ENCODE measurements at places on chromosomes 16 and 17.

- DNase-seq = no peak
These were observed 6.7 kb downstream of the PCGF2 start for GRCh38 chr17:38741461-38741860.

DNA sequence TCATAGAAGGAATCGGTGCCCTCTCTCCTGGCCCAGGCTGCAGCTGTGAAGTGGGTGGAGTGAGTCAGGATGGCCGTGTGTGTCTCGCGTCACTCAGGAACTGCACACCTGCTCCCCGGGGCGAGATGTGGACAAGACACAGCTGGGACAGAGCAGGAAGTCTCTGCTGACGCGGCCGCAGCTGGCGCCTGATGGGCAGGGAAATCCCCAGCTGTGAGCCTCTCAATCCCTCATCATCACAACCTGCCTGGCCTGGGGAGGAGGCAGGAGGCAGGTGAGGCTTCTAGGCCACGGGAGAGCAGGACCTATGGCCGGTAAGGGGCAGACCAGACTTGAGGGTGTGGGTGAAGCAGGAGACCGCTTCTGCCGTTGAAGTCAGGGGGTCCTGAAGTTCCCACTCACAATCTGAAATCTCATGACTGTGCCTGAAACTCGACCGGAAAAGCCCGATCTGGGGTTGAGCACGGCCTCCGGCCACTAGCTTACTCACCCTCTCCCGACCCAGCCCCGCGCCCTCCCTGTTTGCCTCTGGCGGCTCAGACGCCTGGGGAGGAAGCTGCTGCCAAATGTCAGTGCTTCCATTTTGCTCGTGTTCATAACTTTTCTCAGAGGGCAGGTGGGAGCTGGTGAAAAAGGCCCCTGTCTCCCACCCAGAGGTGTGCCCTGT is 1.1 kb upstream of the TRPV3 start:
- peak; percentile 7 for DNase-seq

DNA sequence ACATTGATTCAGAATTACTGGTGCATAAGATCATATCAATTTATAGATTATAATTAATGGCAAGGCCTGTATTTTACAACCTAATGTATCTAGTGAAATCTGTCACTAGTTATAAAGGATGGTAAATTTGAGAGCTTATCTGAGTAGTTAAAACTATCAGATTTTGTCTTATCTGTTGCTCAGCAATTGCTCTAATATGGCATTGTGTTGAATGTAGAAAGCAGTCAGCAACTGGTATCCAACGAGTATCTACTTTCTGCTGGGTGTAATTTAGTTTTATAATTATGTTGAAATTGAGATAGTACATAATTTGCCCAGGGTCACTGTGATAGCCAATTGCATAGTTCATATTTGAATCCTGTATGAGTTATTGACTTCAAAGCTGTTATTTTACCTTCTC is 1005.7 kb downstream of the CDH11 start:
- no peak for DNase-seq

DNA sequence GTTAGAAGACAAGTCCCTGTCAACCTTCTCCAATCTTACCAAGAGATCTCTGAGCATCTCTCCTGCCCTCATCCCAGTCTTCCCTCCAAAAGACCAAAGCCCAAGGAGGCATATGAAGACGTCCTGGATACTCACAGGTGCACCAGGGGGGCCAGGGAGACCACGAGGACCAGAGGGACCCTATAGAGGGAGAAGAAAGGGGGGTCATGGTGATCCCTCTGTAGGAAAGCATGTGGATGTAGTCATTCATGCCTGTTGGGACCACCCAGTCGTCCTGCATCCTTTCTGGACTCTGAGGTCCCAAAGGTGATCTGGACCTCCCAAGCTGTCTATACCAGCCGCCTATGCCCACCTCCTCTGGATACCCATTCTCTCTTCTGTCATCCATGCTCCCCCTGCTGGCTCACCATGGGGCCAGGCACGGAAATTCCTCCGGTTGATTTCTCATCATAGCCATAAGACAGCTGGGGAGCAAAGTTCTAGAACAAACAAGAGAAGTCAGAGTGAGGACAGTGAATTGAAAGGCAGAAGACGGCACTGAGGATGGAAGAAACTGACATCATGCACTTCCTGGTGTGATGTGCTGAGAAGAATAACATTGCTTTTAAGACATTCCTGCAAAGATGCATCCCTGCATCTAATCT is 3.3 kb downstream of the COL1A1 start:
- DNase-seq = peak; percentile 49

DNA sequence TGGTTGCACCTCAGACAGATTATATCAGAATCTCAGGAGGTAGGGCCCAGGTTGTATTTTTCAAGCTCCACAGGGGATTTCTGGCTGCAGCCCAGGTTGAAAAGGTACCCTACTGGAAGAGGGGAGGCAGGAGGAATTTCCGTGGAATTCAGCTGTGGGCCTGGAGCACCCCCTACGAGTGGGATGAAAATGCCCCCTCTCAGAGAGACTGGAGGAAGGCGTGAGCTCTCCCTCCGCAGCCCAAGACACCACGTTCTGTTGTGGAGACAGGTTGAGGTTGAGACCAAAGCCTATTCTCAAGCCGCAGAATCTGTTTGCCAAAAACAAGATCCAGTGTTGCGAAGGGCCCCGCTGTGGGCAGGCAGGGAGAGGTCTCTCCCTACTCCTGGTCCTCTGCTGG is 102.0 kb downstream of the CCDC182 start:
- DNase-seq = no peak

DNA sequence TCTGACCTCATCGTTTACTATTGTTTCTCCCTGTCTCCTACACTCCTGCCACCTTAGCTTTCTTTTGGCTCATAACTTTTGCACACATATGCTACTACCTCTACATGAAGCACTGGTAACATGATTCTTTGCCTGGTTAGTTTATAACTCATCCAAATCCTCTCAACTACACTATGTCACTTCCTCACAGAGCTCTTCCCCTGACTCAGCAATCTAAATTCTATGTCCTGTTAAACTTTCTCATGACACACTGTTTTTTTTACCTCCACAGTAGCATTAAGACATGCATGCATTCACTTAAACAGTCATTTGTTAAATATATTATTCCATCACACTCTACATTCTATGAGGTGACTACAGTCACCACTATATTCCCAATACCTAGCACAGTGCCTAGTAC is 19.7 kb downstream of the APPBP2 start:
- no peak for DNase-seq

Data from CD4-positive, alpha-beta T cell (primary cell).